Effector memory CD4-positive, alpha-beta T cell (primary cell): ENCODE measurements at places on chromosomes 3 and 15.

DNA sequence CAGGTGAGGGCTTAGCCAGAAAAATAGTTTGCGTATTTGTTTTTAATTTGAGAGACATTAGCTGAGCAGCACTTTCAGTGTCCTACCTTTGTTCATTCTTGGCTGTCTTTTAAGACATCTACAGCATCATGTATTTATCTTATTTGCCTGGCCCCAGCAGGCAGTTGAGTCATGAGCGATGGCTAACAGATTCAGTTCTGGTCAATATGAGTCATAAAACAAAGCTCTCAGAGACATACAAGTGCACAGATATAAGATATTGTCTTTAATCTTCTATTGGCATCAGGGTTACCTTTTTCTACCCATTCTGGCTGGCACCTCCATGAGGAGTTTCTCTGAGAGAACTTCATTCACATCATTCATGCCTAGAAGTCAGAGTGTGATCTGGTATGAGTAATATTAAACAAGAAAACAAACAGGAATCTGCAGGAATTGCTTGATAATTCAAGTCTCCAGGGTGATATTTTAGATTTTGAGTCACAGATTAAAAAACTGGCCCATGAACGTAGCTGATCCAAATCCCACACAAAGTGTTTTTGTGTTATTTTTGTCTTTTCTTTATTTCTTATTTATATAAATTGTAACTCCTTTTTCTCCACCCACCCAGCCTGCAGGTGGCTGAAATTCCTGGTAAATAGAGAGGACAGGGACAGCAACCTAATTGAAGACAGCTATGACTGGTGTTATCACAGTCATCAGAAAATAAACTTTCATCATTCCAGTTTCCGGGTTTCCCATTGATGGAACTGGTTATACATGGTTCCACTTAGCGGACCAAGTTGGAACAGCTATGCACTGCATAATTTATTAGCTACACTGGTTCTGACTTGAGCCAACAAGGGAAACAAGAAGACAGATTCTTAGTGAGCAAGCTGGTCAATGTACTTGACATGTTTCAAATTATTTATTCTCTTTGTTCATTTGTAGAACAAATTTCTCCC is 47.3 kb downstream of the PLSCR2 start:
- no peak for DNase-seq

GRCh38 chr3:45143673-45144671 is 2.2 kb downstream of the CDCP1 start:
- DNase-seq: no peak

DNA sequence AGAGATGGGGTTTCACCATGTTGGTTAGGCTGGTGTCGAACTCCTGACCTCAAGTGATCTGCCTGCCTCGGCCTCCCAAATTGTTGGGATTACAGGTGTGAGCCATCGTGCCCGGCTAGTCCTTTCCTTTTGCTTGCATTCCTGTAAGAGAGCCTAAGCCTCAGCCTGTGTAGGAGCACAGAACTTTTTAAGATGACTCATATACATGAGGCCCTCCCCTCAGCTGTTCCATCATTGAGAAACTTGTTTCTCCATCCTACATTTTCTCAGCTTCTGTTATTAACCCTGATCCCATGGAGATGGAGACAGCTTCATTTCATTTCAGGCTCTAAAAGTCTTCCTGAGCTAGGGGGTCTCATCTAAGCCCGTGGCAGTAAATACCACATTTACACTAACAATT is 123.3 kb downstream of the PLOD2 start:
- no peak for DNase-seq

DNA sequence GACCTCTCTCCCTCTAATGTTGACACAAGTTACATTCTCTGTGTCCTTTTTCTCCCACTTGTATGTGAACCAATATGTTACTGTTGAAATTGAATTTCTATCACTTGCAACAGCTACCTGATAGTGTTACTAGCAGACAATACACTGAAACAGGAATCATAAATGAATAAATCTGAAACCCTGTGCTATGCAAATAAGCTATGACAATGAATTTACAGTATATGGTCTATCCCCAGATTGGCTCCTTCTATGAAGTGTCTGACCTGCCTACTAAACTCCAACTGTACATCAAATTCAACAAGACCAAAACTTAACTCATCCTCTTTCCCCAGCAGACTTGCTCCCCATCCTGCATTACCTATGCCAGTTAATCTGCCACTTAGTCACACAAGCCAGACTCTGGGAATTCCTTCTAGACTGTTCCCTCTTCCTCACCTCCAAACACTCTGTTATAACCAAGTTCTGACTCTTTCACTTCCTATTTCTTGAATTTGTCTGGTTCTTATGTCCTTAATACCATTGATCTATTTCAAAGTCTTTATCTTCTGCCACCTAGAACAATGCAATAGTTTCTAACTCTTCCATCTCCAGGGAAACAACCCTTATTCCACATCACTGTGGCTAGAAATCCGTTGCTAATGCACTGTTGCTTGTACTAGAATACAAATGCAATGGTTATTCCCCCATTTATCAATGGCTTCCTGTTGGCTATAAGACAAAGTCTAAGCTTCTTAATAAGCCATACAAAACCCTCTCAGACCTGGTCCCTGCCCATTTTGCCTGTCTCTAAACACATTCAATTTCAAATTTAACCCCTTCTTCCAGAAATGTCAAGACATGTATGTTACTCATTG is 13.4 kb upstream of the ZNF639 start:
- DNase-seq: no peak

DNA sequence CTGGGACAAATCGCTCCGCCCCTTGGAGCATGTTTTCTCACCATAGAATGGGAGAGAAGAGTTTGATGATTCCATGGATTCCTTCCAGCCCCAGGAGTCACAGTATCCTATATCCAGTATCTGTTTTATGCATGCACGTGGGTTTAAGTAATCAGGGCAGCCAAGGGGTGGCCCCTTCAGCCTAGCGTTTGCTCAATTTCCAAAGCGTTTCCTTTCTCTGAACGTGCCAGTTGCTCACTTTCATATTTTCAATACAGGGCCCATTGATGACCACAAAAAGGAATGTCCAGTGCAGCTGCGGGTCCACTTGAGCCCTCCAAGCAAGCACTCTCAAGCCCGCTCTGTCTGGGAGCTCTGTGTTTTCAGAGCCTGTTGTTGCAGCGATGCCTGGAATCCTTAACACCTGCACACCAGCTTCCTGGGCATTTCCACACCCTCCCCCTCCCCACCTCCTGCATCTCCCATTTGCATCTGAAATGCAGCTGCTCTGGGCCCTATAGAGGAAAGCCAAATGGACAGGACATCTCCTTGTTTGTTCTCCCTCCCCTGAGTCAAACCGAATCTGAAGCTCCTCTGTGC is 164.3 kb upstream of the LPP start:
- DNase-seq: no peak

- no peak for DNase-seq
These were observed 138.3 kb upstream of the PTPRG start for GRCh38 chr3:61422945-61423673.

DNA sequence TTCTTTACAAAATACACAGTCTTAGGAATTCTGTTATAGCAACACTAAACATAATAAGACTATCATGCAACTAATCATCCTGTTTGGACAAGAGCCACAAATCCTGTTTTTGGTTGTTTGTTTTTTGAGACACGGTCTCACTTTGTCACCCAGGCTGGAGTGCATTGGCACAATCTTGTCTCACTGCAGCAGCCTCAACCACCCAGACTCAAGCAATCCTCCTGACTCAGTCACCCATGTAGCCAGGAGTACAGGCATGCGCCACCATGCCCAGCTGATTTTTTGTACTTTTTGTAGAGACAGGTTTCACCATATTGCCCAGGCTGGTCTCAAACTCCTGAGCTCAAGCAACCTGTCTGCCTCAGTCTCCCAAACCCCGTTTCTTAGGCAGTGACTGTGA is 28.3 kb downstream of the NEDD4 start:
- no peak for DNase-seq

DNA sequence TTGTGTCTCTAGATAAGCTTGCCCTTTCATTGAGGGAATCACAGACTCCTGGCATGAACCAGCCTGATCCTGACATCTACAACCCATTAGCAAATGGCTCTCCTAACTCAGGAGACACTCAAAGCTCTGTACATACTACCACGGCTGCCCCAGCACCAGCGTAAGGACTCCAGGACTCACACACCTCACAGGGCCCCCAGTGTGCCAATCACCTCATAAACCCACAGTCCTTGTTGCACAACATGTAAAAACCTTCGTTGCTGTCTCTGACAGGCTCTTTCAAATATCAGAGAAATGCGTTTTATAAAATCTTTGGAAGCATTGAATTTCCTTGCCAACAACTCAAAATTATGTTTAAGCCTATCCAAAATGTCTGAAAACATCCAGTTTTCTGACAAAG is 7.3 kb downstream of the FYCO1 start:
- no peak for DNase-seq

DNA sequence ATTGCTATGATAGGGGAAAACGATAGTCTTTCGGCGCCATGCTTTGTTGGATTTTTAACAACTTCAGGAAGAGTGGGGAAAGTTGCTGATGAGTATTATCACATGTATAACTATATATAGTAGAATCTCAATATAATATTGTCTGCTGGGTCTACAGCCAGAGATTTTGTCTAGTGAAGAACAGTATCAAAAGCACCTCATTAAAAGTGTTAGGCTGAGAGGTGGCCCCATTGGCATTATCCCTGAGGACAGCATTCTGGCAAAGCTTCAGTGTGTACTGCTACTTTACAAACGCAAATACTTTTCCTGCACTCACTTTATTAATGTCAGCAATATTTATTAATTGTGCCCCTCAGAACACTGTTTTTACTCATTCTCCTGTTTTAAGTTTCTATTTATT is 11.8 kb downstream of the QTRT2 start:
- no peak for DNase-seq

- DNase-seq: no peak
These were observed 12.9 kb upstream of the TAFA4 start for GRCh38 chr3:68945225-68945624.
